ENCODE measurements at places on chromosomes 3 and 15.

GRCh38 chr3:33441225-33441976 lies 1.2 kb upstream of the UBP1 start:
- DNase-seq: no peak

DNA sequence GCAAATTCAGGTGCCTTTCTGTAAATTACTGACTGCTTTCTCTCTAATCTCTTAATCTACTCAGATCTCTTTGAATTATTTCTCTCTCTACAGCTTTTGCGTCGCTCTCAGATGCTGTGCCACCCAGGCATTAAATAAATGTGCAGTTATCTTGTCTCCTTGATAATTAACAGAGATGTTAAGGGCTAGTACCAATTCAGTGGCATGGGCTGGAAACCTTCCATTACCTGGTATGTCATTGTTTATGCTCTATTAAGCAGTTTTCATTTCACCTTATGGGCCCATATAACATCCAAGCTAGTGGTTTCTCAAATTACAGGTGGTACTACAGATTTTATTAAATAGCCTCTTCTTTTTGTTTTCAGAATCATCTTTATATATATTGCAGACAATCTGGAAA lies 66.0 kb downstream of the PEX5L start:
- no peak for DNase-seq

DNA sequence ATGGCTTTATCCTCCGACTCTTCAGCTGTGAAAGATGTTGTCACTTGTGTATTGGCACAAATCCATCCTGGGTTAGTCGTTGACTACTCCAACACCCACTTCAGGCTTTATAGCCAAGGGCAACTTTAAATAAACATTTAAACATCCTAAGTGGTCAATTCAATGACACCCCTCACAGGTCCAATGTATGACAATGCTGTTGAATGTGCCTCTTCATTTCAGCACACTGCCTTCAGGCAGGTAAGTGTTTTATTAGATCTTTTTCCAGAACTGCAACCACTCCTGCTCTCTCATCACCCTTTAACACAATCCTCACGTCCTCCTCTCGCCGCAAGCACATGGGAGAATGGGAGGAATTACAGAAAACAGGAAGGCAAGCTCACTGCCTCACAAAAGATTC lies 30.3 kb downstream of the IL12A start:
- DNase-seq: no peak

DNA sequence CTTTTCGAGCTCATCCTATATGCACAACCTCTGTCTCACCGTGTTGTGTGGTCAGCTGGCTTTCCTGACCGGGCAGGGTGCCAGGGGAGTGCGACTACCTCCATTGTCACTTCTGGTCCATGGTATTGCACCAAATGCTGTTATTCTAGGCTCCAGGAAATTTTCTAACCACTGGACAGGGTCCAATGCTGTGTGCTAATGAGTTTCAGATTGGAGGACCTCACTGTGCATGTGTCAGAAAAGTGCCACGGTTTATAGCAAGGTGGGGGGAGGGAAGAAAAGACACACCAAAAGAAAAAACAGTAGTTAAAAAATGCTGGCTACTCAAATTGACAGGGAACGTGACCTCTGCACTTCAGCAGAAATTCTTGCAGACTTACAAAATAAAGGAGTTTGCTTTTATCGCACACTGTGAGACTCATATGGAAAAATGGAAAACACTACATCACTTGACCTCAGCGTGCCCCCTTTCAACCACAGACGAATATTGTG lies 480.1 kb downstream of the FOXP1 start:
- DNase-seq: peak; percentile 61

DNA sequence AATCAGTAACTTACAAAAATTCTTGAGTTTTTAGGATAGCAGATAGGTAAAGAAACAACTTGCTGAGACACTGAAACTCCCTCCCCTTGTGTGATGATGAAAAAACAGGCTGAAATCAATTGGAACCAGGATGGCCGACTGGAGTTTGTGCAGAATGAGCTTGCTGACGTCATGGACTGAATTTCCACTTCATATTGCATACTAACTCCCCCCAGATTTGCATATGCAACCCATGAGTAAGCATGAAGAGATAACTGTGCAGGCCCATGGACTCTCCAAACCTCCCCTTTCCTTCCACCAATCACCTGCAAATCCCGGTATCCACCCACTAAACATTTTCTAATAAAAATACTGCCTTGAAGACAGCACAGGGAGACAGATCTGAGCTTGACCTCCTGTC lies 82.0 kb upstream of the SCN5A start:
- DNase-seq: no peak

- DNase-seq: no peak
Measured at GRCh38 chr3:7798276-7798675, 703.3 kb upstream of the LMCD1 start.

DNA sequence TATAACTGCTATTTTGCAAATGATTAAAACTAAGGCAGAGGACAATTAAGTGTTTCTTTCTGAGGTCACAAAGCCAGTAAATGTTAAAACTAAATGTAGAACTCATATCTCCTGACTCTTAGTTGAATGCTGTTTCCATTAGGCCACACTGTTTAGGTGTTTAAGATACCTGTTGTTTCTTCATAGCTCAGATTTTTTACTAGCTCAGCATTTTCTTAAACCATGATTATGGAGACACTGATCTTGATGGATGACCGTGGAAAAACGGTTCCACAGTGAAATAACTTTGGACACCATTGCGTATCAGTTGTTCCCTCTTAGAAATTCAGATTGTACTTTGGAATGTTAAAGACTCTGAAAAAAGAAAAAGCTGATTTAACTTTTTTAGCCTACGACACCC lies 177.5 kb downstream of the TCF12 start:
- DNase-seq: no peak

GRCh38 chr3:15630646-15631350 lies 29.3 kb downstream of the BTD start:
- DNase-seq: no peak

DNA sequence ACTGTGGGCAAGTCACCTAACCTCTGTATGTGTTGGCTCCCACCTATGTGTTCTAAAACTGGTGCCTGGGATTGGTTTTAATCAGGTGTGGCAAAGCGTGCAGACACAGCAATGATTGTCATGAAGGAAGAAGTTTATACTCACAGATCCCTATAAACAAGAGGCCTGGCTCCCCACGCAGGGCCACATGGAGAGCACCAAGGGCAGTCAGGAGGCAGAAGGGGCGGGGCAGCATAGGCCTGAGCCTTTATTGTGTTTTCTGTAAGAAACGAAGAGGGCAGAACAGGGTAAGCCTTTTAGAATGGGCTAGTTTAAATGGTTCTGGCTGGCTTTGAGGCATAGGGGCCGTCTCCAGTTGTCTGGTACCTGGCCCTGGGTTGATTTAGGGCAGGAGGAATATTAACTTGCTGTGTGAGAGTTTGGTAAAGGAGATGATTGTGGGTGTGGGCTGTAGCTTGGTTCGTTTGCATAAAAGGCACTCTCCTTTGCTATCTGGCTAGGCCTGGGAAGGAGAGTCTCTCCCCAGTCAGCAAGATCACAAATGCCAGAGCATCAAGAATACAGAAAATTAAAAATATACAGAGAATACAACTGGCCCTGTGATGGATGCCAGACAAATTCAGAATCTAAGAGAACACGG lies 2.2 kb upstream of the FBXW12 start:
- no peak for DNase-seq

GRCh38 chr3:12370758-12371157 lies 81.9 kb downstream of the PPARG start:
- no peak for DNase-seq

- no peak for DNase-seq
Measured at GRCh38 chr3:187016639-187017345, 86.5 kb downstream of the ST6GAL1 start.

DNA sequence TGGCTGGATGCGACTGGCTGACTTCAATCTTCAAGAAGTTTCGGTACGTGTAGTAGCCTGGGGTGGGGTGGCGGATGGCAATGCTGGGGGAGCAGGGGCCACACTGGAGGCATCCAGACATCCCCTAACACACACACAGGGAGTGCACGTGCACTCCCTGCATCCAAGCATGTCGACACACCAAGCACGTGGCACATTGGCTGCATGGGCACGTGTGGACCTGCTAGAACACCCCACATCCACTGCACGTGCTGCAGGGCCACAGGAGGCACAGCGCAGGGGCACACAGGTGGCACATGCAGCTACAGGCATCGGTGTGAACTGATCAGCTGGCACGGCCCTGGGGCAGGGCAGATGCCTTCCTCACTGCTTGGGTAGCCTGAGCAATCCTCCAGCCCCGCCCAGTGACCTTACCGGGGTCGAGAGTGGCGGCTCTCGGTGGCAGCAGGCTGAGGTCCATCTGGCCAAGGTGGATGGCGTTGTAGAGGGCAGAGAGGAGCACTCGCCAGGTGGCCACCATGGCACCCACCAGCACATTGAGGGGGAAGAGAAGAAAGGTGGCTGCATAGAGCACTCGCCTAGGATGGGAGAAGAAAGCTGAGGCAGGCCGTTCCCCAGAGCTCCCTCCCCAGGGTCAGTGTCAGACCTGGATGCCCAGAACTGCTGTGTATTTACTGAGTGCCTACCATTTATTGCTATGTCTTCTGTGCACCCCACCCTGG lies 7.5 kb downstream of the ISLR start:
- DNase-seq: no peak

GRCh38 chr3:114067804-114068203 lies 11.3 kb downstream of the QTRT2 start:
- DNase-seq: no peak
